T-helper 2 cell treated with Interferon-gamma antibody and Interleukin-4, amounts not matched to agents 5 μg/mL and 100 μg/mL, for 36 hours (primary cell): ENCODE measurements at places on chromosomes 1 and 21.

- DNase-seq: no peak
Observed at GRCh38 chr1:61121631-61122030, 39.3 kb downstream of the NFIA start.

DNA sequence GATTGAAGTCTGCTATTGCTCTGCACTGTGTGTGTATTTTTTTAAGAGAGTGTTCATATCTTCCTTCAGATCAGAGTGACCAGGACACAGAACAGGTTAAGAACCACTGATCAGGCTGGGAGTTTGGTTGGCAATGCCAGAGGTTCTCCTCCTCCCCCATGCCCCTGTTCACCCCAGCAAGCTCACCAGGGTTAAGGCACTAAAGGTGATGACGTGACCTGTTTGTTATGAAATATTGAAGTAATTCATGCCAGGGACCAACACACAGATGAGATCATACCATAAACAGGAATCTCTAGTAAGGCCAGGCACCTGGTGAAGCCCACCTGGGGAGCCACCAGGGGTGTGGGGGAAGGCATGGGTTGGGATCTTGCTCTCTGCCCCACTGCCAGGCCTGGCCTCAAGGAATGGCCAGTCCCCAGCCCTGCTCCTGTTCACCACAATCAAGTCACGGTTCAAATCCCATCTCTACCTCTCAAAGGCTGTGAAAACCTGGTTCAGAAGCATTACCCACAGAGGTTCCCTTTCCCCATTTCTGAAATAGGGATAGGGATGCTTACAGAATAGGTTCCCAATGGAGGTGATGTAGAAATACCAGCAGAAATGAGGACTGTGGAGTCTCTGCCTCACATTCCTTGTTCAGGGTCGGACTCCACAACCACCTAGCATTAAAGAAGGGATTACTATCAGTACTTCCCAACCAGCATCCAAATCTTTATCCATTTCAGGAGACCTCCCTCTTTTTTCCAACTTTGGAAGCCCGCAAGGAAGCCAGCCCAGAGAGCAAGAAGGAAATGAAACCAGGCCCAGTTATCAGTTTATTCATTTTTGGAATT lies 2.4 kb downstream of the ID3 start:
- no peak for DNase-seq

DNA sequence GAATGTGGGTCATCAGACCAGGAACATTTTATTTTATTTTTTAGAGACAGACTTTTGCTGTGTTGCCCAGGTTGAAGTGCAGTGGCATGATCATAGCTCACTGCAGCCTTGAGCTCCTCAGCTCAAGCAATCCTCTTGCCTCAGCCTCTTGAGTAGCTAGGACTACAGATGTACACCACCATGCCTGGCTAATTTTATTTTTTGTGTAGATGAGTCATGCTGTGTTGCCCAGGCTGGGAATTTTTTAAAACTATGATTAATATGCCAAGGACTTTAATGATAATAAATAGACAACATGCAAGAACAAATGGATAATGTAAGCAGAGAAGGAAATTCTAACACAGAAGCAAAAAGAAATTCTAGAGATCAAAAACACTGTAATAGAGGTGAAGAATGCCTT lies 142.4 kb downstream of the AK5 start:
- DNase-seq: no peak

DNA sequence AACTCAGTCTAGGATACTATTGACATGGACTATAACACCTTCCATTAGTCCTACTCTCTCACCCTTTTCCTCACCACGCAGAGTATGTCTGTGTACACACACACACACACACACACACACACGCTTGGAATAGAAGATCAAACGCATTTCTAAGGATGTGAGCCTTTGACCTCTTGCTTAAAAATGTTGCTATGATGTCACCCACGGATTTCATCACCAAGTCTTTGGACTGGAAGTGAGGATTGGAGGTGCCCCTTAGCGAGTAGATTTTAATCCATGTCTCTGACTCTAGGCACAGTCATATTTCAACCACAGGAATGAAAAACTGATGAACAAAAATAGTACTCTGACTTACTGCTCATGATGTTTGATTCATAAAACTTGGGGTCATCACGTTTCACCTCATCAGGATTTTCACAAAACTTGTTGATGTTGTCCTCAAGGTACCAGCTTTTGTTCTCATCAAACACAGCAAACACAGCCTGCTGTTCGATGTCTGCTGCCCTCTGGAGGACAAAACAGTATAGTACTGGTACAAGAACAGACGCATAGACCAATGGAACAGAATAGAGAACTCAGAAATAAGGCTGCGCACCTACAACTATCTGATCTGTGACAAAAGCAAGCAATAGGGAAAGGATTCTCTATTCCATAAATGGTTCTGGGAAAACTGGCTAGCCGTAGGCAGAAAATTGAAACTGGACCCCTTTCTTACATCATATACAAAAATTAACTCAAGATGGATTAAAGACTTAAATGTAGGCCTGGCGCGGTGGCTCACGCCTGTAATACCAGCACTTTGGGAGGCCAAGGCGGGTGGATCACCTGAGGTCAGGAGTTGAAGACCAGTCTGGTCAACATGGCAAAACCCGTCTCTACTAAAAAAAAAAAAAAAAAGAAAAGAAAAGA lies 39.9 kb downstream of the F5 start:
- DNase-seq: peak; percentile 37

DNA sequence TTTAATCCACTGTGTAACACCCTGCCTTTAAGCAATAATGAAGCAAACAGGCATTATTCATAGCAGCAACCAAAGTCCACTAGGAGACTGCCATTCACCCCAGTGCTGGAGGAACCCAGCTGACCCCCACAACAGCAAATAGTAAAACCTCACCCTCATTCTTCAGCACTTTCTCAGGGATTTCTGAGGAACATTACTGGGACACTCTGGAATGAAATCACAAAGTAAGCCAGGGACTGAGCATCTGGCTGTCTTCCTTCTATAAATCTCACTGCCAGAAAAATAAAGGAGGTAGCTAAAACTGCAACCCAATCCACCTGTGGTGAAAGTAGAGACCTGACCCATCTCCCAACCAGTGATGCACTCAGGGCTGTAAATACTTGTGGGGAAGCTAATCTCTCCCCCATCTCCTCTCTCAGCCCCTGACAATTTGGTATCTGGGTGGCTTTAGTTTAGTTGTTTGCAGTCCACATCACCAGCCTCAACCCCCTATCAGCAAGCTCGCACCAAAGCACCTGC lies 47.1 kb downstream of the COL6A1 start:
- no peak for DNase-seq

- DNase-seq: no peak
Observed at GRCh38 chr1:185727726-185728125, 6.5 kb upstream of the HMCN1 start.

- no peak for DNase-seq
Observed at GRCh38 chr1:234897754-234898454, 230.7 kb downstream of the TOMM20 start.

DNA sequence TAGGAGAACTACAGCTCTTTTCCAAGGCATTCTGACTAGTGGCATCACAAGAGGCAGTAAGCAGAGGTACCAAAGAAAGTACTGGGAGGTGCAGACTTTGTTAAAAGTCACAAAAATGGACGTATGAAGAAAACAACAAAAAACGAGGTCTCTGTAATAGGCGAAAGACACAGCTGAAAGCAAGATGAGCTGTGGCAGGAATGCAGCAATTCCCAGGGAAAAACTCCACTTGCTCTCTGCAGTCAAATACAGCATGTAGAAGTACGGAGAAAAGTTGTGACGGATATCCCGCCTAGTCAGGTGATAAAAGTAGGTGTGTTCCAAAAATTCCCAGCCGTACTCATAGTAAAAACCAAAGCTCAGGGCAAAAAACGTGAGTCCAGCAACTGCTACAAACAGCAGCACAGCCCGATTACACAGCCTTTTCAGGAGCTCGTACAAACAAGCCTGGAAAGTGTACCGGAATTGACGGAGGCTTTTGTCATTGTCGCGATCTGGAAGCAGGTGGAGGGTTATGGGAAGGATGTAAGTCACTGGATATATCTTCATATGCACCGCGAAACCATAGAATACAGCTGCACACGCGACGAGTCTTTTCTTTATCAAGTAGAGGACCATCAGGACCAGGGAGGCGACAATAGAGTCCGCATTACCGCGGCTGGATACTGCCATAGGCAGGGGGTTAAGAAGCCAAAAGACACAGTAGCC lies 979 bp downstream of the PIGM start:
- no peak for DNase-seq

- no peak for DNase-seq
Observed at GRCh38 chr1:31775210-31775999, 11.3 kb upstream of the ADGRB2 start.

DNA sequence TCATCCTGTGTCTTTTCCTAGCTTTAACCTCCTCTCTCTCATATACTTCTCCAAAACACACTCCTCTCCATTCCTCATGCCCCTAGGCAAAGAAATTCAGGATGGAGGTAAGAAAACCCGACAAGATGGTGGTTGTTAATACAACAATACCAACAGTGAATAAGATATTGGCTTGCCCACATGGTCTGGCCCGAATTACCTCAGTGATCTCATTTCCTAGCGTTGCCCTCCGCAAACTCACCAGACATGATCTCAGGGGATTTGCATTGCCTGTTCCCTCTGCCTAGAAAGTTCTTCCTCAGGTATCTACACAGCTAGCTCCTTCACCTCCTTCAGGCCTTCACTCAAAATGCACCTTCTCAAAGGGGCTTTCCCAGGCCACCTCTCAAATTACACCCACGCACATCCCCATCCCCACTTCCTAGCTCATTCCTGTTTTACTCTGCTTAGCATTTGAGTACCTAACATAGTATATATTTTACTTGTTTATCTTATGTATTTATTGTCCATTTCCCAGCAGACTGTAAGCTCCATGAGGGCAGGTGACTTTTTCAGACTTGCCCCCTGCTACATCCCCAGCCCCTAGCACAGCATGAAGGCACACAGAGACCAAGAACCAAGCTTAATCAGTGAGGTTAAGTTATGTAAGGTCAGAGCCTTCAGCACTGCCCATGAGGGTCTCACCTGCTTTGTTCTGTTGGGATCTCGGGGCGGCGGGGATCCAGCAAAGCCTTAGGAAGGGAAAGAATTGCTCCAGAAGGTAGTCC lies 10.2 kb upstream of the UBR4 start:
- no peak for DNase-seq

DNA sequence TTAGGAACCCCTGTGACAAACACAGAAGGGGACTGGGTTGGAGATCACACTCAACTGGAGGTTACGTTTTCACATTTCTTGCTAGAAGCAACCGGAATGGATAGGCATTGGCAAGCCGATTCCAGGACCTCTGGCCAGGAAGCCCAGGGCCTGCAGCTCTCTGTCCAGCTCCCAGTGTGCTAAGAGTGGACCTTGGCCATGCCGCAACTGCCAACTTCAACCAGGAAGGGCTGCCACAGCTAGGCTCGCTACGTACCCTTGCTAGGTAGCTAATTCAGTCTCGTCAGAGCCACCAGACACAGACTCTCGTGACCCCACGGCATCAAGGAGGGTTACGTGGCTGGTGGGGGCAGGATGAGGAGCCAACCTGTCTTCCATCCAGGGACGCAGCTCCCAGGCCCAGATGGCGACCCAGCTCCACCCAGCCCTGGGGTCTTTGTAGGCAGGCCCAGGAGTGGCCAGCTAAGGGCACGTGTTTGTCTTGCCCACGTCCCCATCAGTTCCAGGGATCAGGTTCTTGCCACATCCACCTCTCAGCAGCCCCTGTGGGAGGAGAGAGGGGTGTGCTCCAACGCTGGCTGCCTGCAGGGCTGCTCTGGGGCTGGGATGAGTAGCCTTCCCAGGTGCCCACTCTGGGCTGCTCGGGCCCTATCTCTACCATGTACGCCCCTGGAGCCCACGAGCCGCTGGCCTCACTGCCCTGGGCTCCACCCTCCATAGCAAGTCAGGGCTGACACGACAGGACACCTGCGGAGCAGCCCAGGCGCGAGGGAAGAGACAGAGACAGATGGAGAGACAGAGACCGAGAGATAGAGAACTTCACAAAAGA lies 39.2 kb downstream of the UBE2G2 start:
- DNase-seq: no peak

DNA sequence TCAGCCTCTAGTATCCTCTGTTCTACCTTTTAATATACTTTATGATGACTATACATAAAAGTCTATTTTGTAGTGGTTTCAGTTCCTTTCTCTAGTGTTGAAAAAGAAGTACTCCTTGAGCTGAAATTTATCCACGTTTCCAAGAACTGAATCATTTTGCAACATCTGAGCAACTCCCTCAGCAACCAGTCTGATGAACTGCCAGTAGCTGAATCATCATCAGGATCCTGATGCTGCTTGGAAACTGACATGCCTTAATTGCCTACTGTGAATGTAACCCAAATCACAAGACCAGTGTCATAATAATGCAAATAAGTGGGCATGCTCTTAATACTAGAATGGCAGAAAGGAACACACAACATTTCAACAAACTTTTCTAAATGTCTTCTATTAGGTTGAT lies 103.3 kb downstream of the CYYR1 start:
- DNase-seq: no peak

- DNase-seq: no peak
Observed at GRCh38 chr1:68313735-68314134, 81.4 kb upstream of the WLS start.

GRCh38 chr1:109527098-109527811 lies 12.4 kb upstream of the GPR61 start:
- DNase-seq: no peak

- no peak for DNase-seq
Observed at GRCh38 chr1:234515411-234515810, 36.4 kb upstream of the TARBP1 start.

GRCh38 chr1:156281281-156281680 lies 1.3 kb downstream of the SMG5 start:
- peak; percentile 44 for DNase-seq

GRCh38 chr1:244104309-244105060 lies 53.4 kb downstream of the ZBTB18 start:
- no peak for DNase-seq

- DNase-seq: no peak
Observed at GRCh38 chr21:33013626-33014025, 12.1 kb upstream of the OLIG2 start.

GRCh38 chr21:45763074-45763473 lies 119.5 kb downstream of the PCBP3 start:
- DNase-seq: no peak

DNA sequence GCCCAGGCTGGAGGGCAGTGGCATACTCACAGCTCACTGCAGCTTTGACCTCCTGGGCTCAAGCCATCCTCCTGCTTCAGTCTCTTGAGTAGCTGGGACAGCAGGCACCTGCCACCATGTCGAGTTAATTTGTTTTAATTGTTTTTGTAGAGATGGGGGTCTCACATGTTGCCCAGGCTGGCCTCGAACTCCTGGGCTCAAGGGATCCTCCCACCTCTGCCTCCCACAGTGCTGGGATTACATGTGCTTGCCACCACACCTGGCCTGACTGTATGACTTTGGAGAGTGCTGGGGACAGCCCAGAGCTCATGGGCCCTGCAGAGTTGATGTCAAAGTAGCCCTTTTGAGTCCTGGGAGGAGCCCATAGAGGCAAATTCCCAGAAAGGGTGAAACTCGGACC lies 1.8 kb downstream of the OBSCN start:
- DNase-seq: no peak

- DNase-seq: no peak
Observed at GRCh38 chr1:186655876-186656275, 24.3 kb downstream of the PTGS2 start.

GRCh38 chr21:22561946-22562345 lies 1563.7 kb downstream of the NCAM2 start:
- DNase-seq: no peak

GRCh38 chr1:184556665-184557064 lies 169.8 kb downstream of the C1orf21 start:
- DNase-seq: no peak

- DNase-seq: no peak
Observed at GRCh38 chr1:220342853-220343252, 70.6 kb upstream of the RAB3GAP2 start.
